Ascending aorta (tissue), 2 donors: ENCODE measurements at places on chromosomes 2 and 18.
A peak's percentile ranks its signal among the peaks of the same experiment; 100 is the strongest.

GRCh38 chr2:100416935-100417710, at the start of gene CHST10:
CHST10 (minus strand) TSS chr2:100417668; CDS start chr2:100406675, 10,993 bp downstream.
- DNase-seq: peak; percentile 70

- no peak for DNase-seq
These were observed 32.2 kb downstream of the MAIP1 start for GRCh38 chr2:199987586-199987985.

DNA sequence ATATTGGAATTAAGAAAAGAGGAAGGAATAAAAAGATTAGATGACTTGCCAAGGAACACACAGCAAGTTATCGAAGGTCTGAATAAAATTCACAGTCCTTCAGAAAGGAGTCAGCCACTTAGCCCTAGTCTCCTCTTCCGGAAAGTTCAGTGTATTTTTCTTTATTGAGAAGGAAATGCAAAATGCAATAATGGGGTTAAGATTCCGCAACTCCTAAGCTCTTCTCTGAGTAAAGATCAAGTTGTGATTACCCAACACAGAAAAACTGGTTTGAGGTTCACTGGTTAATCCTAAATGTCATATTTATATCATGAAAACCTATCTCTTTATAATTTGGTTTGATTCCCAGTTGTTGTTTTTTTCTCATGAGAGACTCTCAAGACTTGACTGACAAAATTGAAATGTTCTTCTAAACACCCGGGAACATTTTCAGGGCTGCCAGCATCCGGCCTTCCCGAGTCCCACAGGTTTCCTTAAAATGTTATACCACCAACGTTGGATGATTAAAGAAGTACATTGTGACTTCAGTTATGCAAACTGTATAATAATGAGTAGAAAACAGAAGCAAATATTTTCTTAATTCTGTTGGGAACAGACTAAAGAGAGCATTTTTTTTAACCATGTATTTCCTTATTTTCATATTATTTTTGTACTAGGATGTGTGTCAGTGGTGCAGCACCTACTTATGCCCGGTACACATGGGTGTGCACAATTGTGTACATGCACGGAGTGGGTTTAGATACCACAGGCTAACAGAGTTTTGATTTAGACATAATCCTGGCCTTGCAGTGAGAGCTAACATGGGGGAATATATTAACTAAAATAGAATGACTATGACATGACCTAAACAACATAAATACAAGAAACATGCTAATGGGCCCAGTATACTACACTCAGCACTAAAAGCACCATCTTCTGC, 100.2 kb downstream of the STK39 start:
- no peak for DNase-seq

- no peak for DNase-seq
These were observed at the start of gene KYNU for GRCh38 chr2:142877216-142877838. KYNU (plus strand) TSS chr2:142877664; CDS start chr2:142885368, 7,704 bp downstream.

DNA sequence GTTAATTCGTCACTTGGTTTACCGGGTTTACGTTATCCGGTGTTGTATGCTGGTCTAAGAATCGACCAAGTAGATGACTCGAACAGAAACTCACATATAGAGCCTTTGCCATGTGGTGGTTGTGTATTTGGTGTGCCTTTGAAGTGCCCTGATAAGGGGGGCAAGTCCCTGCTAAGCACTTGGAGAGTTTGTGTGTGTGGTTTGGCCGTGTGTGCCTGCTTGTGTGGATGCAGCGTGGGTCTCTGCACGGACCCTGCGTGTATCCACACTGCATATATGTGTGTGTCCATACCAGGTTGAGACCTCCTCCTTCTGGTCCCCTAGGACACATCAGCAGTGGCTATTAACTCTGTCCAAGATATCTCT, 2.4 kb upstream of the CELF4 start:
- DNase-seq: no peak

GRCh38 chr18:70047931-70048603, 100.4 kb upstream of the CD226 start:
- DNase-seq: no peak

- DNase-seq: no peak
These were observed 1348.0 kb upstream of the TMEFF2 start for GRCh38 chr2:193542762-193543161.

GRCh38 chr2:175552902-175553301, 371.4 kb upstream of the ATP5MC3 start:
- DNase-seq: no peak

GRCh38 chr18:48929941-48930713, 20.6 kb downstream of the SMAD7 start:
- no peak for DNase-seq

DNA sequence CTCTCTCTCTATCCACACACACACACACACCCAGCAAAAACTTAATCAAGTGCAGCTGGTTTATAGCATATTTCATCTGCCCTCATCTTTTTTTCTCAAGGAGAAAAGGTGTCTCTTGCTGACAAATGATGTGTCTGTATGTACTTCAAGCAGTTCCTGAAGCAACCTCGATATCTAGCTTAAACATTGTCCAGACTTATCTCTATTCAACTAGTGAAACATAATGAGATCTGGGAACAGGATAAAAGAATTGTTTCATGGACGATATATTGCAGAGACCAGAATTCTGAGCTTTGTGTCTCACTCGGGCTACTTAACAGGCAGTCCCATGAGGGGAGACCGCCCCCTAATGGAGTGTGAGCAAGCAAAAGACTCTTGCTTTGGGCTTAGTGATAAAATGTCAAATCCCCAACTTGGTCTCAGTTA, 929.2 kb upstream of the SOX11 start:
- DNase-seq: no peak

GRCh38 chr2:8628866-8629209, 53.0 kb upstream of the ID2 start:
- no peak for DNase-seq

DNA sequence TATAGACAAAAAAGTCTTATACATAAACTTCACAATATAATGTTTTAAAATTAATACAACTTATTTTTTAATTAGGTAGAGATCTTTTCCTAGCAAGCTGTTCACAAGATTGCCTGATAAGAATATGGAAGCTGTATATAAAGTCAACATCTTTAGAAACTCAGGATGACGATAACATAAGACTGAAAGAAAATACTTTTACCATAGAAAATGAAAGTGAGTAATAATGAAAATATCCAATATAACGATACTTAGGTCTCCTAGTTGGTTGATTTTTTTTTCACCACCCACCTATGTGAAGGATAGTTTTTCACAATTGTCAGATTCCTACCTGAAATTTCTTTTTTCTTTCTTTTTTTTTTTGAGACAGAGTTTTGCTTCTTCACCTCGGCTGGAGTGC, 13.1 kb downstream of the ELP2 start:
- DNase-seq: no peak

DNA sequence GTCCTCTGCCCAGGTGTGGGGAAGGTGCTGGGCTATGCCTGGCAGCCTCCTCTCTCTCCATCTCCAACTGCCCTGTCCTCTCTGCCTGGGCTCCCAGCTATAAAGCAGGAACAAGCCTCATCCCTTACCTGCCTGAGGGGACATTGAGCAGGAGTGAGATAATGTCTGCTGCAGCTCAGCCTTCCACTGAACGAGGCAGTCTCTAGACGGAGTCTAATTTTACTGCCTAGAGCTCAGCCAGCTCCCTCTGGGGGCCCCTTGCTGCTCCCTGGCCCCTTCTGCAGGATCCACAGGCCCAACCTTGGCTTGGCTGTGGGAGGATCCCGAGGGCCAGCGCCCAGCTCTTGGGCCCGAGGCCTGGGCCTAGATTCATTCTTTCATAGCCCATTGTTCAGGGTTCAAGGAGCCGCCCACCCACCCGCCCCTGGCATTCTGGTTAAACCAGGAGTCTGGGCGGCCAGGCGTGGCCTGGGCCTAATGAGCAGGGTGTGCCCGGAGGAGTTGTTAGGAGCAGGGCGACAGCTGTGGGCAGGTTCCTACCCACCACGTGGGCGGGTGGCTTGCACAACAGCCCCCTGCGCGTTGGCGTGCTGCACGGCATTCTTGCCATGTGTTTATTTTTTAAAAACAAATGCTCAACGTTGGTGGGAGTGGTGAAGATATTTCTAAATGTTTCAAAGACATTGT, 44.6 kb downstream of the FOSL2 start:
- DNase-seq: no peak
